ENCODE measurements at places on chromosomes 6 and 20.
A peak's percentile ranks its signal among the peaks of the same experiment; 100 is the strongest.

DNA sequence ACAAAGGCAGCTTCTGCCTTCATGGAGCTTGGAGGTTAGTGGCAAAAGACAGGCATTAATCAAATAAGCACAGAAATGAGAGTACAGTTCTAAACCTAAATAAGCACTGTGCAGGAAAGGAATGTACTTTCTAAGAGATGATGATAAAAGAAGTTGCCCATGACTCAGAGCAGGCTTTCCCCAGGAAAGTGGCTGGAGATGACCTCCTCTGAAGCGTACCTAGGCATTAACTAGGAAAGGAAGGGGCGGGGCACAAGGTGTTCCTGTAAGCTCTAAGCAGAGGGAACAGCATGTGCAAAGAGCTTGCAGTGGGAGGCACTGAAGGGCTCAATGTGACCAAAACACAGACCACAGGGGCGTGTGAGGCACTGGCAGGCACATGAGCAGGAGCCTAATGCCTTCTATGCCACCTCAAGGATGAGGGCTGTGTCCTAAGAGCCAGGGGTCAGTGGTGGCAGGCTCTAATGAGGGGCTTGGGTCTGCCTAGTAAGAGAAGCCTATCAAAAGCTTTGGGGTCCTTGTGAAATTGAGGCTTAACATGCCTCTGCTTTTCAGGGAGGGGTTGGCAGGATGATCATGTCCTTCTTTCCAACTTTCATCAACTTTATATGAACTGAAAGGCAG lies 4.9 kb downstream of the SSTR4 start:
- DNase-seq = no peak

- DNase-seq = no peak
Observed at GRCh38 chr6:16840291-16840690, 79.0 kb upstream of the ATXN1 start.

DNA sequence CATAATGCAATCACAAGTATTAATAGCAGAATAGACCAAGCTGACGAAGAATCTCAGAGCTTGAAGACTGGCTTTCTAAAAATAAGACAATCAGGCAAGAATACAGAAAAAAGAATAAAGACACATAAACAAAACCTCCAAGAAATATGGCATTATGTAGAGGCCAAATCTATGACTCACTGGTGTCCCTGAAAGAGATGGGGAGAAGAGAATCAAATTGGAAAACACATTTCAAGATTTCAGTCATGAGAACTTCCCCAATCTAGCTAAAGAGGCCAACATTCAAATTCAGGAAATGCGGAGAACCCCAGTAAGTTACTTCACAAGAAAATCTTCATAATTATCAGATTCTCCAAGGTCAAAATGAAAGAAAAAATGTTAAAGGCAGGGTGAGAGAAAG lies 69.0 kb upstream of the PDE7B start:
- no peak for DNase-seq

GRCh38 chr20:51763965-51764602 lies 4.1 kb downstream of the ATP9A start:
- DNase-seq = no peak

GRCh38 chr6:127301199-127301700 lies 34.6 kb downstream of the RNF146 start:
- no peak for DNase-seq

GRCh38 chr20:47704746-47705496 lies 80.4 kb downstream of the SULF2 start:
- DNase-seq = no peak

- DNase-seq = no peak
Observed at GRCh38 chr6:113882336-113883022, 25.3 kb downstream of the MARCKS start.

- DNase-seq = no peak
Observed at GRCh38 chr6:25844518-25844917, 12.7 kb upstream of the SLC17A1 start.

DNA sequence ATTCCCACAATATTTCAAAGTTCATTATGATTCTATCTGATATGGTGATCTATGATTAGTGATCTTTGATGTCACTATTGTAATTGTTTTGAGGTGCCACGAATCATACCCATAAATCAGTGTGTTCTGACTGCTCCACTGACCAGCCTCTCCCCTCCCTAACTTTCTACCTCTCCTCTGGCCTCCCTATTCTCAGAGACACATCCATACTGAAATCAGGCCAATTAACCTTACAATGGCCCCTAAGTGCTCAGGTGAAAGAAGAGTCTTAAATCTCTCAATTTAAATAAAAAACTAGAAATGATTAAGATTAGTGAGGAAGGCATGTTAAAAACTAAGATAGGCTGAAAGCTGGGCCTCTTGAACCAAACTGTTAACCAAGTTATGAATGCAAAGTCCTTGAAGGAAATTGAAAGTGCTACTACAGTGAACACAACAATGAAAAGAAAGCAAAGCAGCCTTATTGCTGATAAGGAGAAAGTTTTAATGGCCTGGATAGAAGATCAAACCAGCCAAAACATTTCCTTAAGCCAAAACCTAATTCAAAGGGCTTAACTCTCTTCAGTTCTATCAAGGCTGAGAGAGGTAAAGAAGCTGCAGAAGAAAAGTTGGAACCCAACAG lies 196.9 kb upstream of the SHLD1 start:
- DNase-seq = no peak

DNA sequence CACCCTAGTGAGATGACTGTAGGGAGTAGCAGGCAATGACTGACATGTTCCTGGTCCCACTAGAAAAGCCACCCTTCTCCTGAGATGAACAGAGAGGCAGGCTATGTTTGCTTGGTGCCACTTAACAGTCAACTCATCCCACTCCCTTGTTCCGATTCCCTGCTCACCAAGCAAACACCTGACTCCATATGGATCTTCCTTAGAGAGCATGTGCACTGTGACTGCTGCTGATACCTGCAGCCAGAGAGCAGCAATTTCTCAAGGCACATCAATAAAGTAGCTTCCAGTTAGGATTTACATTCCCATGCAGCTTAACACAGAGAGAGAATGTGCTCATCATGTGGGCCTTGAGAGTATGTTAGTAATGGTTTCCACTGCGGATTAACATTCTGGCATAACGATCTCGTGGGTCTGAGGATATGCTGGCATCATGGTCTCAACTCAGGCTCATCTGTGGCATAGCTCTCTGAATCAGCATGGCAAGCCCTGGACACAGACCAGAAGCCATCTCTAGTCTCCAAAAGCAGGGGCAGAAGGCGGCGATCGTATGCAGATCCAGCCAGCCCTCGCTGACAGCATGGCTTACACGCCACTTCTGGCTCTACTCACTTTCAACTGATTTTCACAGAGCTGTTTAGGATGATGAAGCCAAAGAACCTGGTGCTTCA lies 43.9 kb downstream of the ATXN1 start:
- DNase-seq = no peak

DNA sequence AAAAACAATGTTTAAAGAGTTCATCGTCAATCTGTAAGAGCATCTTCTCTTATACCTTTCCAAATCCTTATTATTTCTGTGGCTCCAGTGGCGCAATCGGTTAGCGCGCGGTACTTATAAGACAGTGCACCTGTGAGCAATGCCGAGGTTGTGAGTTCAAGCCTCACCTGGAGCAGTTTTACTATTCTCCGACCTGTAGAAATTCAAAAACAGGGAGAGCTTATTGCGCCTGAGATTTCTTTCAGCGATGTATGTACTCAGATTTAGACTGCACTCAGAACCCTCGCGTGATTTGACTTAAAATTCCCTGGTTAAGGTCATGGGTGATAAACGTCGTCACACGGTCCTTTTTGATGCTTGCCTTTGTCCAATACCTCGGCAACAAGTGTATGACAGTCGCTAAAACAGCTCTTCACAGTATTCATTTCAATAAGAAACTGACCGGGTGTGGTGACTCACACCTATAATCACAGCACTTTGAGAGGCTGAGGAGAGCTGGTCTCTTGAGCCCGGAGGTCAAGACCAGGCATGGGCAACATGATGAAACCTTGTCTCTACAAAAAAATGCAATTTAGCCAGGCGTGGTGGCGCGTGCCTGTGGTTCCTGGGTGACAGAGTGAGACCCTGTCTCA lies 11.9 kb downstream of the GPX5 start:
- DNase-seq = peak; percentile 89

DNA sequence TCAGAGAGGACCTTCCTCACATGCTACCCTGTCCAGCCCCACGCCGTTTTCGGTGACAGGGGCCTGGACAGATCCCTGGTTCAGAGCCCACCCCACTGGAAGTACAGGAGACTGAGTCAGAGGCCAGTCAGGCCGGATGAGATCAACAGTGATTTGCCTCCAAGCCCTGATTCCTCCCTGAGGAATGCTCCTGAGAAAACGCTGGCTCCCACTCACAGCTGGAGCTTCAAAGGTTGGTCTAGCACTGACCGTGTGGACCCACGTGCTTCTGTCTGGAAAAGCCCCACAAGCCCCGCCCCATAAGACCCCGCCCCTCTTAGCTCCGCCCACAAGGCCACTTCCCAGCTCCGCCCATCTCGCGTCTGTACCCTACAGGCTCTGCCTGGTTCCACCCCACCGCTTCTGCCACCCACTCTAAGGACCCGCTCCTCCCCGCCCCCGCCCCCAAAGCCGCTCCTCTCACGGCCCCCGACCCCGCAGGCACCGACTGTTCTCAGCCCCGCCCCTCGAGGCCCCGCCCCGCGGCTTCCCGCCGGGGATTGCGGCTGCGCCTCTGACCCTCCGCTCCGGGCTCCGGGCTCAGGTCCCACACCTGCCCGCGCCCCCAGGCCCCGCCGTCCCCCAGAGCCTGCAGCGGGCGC lies 64.9 kb upstream of the BHLHE23 start:
- DNase-seq = peak; percentile 62

- no peak for DNase-seq
Observed at GRCh38 chr6:112801468-112802080, 454.4 kb downstream of the RFPL4B start.

DNA sequence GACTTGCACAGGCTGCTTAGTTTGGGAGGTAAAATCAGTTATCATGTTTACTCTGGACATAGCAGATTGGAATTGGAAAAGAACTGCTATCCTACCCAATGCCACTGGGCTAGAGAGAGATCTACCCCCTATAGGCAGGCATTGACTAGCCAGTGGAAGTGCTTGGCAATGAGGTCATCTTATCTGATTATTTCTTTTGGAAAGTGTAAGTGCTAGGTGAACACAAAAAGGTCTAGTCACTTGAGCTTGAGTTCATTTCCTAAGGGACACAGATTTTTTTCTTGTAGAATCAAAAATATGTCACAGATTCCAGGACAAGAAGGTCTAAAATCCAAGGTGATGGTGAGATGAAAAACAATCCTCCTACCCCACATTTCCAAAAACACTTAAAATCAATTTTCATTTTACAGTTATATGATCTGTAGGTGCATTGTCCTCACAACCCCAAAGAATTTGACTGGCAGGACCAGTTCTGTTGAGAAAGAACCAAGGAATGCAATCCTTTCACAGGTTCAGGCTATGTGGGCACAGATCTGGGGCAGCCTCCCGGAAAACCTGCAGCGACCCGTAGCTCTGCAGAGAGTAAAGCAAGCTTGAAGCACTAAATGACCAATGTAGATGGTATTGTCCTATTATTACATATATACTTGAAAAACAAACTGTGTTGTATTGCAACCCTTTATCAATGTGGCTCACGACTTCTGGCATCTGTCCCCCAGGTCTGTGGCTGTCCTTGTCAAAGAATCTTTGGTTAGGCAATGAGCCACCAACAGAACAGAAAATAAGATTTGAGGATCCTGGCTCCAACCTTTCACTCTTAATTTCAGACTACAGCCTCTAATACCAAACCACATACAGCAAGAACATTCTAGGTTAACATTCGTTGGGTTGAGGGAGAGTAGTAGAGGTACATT lies 67.3 kb upstream of the ADTRP start:
- DNase-seq = no peak
